Stimulated activated CD8-positive, alpha-beta memory T cell treated with anti-CD3 and anti-CD28 coated beads, Interleukin-4, amount 100 ng/mL, for 4 hours (primary cell): ENCODE measurements at places on chromosomes 1 and 21.

- DNase-seq, result no peak
Observed at GRCh38 chr1:201752333-201752732, 76.6 kb upstream of the IPO9 start.

DNA sequence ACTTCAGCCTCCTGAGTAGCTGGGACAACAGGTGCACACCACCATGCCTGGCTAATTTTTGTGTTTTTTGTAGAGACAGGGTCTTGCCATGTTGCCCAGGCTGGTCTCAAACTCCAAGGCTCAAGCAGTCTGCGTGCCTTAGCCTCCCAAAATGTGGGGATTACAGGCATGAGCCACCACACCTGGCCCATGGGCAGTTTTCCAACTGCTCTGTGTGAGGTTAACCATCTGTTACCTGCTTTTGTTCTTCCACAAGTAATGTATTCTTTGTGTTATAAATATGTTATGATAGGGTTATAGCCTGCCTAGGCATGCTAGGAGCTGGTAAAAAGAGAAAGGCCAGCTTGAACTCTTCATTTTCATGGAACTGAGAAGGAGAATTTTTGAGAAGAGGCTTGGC lies 30.7 kb downstream of the TUFT1 start:
- DNase-seq, result no peak

GRCh38 chr1:209783386-209783785 lies 973 bp downstream of the C1orf74 start:
- DNase-seq, result no peak

GRCh38 chr1:180365039-180365438 lies 135.0 kb downstream of the LHX4 start:
- DNase-seq, result no peak

- no peak for DNase-seq
Observed at GRCh38 chr1:6861075-6861724, 75.9 kb downstream of the CAMTA1 start.

DNA sequence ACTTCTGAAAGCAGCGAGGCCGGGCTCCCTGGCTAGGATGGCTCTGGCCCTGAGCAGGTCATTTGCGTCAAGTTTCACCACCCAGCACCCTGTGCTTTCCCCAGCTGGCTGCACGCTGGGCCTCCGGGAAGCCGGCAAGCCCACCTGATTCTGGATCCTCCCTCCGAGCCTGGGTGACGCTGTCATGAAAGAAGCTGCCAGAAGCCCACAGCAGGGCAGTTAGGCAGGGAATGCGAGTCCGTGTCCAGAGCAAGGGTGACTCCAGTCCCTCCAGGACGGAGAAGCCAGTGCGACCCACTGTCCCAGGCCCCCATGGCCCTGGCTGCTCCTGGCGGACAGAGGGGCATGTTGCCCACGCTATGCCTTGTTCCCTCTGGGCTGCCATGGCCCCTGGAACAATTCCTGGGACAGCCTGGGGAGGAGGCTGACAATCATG lies 44.4 kb upstream of the PCBP3 start:
- DNase-seq, result no peak

DNA sequence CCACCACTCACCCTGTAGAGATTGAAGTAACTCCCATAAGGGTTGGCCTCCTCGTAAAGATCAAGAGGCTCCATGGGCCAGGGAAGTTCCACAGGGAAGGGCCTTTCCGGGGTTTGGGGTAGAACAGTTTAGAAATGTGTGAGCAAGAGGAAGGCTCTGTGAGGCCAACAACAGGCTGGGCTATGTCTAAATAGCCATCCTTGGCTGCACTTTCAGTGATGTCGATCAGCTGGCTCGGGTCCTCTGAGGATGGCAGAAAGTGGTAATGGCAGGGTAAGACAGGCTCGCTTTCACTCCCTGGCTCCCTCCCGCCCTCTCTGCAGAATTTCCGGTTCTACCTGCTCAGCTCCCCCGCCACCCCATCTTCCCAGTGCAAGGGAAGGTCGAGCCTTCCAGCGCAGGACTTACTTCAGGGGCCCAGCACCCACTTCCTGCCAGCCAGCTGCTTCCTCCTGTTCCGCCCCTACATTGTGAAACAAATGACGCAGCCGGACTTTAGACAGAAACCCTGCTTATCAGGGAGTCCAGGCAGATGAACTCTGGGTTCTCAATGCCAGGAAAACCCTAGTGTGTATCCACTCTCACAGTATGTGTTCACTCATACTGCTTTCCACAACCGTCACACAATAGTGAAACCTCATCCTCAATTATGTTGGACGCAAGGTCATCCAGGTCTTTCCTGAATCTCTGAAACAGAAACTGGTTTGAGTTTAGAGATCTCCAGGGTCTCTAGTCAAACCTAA lies 7.3 kb downstream of the F11R start:
- peak; percentile 43 for DNase-seq

GRCh38 chr21:45379171-45379900 lies 25.6 kb upstream of the COL18A1 start:
- DNase-seq, result no peak
